ENCODE measurements at places on chromosomes 16 and 17. TPM values are rescaled to one million over a fixed set of nuclear protein-coding genes. Genes with fewer than 3 reads are reported as not detected.

DNA sequence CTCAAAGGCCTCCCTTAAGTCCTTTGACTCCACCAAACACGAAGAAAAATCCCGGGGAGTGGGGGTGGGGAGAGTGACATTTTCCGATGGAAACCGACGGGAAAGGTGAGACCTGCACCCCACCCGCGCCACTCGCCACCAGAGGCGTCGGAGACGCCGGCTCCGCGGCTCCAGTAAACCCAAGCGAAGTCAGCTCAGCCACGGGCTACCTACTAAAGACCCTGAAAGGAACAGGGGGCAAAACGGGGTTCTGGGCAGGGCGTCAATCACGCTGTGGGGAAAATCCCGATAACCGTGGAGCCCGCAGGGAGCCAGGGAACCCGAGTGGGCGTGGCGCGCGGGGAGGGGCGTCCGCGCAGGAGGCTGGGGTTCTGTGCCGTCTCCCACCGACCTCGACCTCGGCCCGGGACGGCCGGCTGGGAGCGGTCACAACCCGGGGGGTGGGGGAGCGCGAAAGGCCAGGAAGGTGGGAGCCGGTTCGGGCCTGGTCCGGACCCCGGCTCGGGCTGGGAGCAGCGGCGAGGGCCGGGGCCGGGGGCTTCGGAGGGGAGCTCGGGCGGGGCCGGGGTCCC lies 565 bp downstream of the WDR45B start:
- peak; percentile 74 for DNase-seq

DNA sequence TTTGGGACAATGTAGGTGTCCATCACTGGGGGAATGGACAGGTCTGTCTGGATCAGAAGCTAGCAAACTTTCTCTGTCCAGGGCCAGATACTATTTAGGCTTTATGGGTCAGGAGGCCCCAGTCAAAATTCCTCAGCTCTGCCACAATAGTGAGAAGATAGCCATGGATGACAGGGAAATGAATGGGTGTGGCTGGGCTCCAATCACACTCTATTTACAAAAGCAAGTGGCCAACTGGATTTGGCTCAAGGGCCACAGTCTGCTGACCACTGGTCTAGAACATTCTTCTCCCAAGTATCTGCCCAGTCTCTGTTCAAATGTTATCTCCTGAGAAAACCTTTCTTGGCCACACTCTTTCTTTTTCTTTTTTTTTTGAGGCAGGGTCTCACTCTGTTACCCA lies 339.9 kb downstream of the SOX9 start:
- no peak for DNase-seq

DNA sequence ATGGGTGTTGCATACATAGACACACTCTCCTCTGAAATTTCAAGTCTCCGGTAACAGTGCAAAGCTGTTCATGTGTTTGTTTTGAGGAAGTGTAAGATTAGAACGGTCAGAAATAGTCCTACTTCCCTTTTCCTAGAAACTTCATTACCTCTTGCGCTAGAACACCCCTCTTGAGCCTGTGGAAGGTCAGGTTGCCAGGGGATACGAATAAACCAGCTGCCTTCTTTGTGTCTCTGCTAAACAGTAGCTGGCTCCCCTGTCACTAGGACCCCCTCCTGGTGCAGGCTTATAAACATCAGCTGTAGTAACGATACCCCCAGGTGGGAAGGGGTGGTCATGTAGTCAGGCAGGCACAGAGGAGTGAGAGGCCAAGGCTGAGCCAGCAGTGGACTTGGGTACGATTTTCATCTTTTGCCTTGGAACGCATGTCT lies 113.4 kb upstream of the RCVRN start:
- no peak for DNase-seq

- DNase-seq, result peak; percentile 64
Observed at GRCh38 chr16:22296225-22297113, 740 bp upstream of the POLR3E start.

GRCh38 chr17:1294157-1294717 lies 14.8 kb downstream of the TRARG1 start:
- DNase-seq, result no peak

CCL4 gene
- total RNA-seq, result 1.1 TPM

CHD9NB gene
- 0.71 TPM for total RNA-seq

- DNase-seq, result no peak
Observed at GRCh38 chr17:38324772-38325171, 19.0 kb downstream of the GPR179 start.
